DMS 273 treated with DMSO at 0.1 percent for 48 hours (cell line): ENCODE measurements at places on chromosomes 6 and 20.

DNA sequence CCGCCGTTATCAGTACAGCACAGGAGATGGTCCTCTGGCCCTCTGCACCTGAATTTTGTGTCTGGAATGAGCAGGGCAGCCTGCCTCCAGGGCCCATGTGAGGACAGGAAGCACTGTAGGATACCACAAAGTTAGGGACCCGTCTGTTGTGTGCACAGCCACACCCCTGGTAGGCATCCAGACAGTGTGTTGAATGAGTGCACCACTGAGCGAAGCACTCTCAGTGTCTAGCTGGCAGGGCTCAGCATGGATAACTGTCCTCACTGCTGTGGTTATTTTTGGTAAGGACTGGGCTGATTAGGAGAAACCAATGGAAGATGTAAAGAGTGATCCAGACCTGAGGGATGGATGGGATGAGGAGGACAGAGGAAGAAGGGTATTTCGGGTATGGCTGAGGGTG is 178.7 kb downstream of the CLIC5 start:
- no peak for DNase-seq

DNA sequence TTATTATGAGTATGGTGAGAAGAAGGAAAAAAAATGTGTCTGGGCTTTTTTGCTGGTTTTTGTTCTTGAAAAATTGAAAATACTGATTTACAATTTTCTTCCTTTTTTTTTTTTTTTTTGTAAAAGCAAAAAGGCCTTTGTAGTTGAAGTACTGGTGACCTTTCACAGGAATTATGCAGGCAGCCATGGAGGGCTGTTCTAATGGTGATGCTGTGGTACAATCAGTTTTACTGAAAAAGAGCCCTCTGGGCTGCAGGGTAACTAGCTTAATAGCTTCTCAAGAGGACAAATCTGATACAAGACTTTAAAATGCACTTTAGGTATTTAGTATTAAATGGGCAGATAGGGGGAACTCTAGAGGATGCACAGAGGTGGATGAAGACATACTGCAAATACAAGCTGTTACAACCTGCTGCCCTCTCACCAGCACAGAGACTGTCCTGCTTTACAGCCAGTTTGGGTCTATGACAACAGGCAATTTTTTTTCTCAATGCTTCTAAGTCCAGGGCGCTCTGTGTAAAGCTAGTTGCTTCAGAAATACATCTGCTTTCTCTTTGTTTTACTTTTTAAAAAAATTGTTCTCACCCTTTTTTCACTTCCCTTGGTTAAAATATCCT is 61.6 kb upstream of the HS3ST5 start:
- DNase-seq, result no peak

DNA sequence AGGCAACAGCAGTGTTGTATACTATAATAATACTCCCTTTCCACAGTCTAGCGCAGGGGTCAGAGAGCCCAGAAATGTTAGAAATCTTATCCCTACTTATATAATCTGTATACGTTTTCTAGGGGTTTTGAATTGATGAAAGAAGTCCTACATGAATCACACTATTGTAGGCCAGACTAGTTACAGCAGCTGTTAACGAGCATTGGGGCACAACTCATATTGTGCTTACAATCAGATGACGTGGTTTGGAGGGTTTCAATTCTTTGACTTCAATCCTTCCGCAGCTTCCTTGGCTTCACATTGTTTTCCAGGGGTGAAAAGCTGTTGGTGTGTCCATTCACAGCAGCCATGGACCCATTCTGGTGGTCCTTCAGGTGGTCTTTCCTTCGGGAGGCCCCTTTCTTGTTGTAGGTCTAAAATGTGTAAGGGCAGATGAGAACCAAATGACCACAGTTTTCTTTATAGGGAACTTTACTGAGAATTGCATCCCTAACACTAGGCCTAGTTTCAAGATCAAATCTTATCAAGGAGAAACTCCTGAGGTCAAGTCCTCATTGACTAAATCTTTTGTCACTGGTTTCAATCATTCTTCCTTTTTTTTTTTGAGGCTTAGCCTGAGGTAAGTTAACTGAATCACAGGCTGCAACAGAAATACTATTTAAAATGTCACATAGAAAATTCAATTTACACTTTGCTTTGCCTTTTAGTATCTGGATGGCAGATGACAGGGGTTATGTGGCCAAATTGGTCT is 79.7 kb downstream of the ELOVL5 start:
- DNase-seq, result no peak

DNA sequence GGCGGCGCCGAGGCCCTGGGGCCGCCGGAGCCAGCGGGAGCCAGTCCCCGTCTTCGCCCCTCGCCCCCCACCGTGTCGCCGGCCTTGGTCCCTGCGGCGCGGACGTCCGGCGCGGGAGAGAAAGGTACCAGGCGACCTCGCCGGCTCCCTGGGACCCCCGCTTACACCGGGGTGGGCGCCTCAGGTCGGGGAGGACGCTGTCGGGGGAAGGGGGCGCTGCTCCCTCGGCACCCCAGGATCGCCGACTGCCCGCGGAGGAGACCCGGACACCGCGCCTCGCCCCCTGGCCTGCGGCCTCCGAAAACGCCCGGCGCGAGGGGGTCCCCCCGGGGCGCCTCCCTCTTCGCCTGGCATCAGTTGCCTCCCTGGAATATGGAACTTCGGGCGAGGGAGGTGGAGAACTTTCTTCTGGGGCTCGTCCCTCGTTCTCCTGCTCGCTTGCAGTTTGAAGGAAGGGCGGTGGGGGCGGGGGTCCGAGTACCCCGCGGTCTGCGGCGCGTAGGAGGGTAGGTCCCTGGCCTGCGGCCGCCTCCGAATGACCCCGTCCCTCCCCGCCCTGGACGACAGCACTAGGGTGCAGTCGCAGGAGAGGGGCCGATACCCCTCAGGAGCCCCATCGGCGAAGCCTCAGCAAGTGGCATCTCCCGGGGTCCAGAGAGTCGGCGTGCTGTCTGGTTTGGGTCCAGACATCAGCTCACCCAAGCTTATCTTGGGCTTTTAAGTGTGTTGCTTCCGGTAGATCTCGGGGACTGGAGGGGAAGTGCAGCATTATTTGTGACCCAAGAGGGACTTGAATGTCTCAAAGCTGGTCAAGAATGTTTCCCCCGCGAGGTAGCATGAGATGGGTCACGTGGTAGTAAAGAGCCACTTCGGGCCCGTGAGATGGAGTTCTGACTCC is 549 bp downstream of the ANKRD6 start:
- DNase-seq, result no peak

DNA sequence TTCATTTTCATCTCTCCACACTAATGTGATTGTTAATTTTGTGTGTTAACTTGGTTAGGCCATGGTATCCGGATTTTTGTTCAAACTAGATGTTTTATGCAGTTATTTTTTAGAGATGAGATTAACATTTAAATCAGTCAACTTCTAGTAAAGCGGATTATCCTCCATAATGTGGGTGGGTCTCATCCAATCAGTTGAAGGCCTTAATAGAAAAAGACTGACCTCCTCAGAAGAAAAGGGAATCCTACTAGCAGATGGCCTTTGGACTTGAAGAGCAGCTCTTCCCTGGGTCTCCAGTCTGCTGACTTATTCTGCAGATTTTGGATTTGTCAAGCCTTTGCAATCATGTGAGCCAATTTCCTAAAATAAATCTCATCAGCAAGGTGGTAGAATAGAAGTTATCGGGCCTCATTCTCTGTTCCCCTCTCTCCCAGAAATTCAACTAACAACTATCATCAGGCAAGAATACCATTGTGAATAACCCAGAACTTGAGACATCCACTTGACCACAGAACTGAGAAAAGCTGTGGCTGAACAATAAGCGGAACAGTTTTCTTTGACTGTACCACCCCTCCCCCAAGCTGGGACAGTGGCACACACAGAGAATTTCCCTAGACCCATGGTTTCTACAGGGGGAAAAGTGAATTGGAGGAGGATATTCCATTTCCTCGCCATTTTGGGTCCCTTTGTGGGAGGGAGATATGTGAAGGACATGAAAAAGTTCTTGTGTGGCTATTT is 323.0 kb downstream of the UTRN start:
- no peak for DNase-seq

DNA sequence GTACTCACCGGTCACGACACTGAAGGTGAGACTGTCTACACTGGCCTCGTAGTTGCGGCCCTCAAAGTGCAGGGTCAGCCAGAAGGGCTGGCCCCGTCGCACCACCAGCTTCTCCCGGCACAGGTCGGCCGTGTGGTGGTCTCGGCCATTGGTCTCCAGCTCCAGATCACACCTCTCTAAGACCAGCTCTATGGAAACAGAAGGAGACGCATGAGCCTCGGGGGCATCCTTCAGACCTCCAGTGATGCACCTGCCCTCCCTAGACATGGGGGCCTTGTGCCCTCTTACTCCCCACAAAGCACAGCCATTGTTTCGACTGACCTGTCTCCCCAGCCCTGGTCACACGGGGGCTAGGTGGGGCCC is 3.7 kb downstream of the TGM2 start:
- no peak for DNase-seq

GRCh38 chr6:26032340-26033084 is 54.7 kb upstream of the HFE start:
- DNase-seq, result no peak
